Psoas muscle (tissue), 8 donors: ENCODE measurements at places on chromosomes 12 and 14. TPM values are rescaled to one million over a fixed set of nuclear protein-coding genes. Genes with fewer than 3 reads are reported as not detected.

DNA sequence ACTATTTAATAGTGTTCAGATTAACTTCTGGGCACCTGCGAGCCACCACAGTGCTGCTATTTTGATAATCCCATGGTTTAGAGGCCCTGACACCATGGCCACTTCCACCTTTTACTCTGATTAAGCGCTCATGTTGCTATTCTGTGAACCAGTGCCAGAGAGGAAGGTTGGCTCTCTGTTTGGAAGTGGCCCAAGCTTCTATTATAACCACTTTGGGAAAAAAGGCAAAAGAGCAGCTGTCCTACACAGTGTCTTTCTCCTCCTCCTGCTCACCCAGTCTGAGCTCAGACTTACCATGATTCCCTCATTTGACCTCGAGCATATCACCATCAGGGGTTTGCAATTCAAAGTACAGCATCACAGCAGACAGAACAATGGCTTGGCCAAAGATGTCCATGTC is 23.3 kb downstream of the DYRK2 start:
- H3K4me3 ChIP-seq, result no peak overlapping the region
- no peaks in the 10 kb centered on the region for H3K27me3 ChIP-seq
- DNase-seq, result no peak
- no peaks in the 10 kb centered on the region for H3K36me3 ChIP-seq
- H3K4me1 ChIP-seq, result peaks cover 18% of the 10 kb centered on the region

Gene ESPL1
- total RNA-seq, result not detected

DNA sequence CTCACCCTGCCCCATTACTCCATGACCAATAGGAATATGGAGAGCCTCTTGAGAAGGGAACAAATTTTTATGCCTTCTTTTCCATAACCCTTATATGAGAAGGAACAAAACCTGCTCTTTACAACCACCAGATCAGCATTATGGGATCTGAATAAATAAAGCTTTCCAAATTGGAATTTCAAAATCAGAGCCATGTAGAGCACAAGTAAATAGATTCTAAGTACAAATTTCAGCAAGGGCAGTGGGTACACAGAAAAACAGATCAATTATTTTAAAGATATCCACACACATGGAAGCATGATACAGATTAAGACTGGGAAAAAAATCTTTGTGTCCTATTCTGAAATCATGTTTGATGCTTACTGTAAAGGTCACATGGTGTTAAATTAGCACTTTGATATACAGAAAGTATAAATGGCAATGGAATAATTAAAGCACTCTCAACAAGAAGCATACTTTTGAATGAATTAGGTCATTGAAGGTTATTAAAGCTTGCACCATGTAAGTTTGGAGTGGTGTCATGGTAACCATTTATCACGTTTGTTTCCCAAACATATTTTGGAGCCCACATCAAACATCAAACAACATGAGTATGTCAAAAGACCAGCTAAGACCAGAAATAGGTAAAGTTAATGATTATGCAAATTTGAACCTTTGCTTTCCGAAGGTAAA is 75.9 kb upstream of the AVPR1A start:
- DNase-seq, result no peak
- H3K27me3 ChIP-seq, result no peaks in the 10 kb centered on the region
- H3K27ac ChIP-seq, result no peak overlapping the region
- H3K36me3 ChIP-seq, result no peaks in the 10 kb centered on the region
- H3K4me3 ChIP-seq, result no peak overlapping the region

DNA sequence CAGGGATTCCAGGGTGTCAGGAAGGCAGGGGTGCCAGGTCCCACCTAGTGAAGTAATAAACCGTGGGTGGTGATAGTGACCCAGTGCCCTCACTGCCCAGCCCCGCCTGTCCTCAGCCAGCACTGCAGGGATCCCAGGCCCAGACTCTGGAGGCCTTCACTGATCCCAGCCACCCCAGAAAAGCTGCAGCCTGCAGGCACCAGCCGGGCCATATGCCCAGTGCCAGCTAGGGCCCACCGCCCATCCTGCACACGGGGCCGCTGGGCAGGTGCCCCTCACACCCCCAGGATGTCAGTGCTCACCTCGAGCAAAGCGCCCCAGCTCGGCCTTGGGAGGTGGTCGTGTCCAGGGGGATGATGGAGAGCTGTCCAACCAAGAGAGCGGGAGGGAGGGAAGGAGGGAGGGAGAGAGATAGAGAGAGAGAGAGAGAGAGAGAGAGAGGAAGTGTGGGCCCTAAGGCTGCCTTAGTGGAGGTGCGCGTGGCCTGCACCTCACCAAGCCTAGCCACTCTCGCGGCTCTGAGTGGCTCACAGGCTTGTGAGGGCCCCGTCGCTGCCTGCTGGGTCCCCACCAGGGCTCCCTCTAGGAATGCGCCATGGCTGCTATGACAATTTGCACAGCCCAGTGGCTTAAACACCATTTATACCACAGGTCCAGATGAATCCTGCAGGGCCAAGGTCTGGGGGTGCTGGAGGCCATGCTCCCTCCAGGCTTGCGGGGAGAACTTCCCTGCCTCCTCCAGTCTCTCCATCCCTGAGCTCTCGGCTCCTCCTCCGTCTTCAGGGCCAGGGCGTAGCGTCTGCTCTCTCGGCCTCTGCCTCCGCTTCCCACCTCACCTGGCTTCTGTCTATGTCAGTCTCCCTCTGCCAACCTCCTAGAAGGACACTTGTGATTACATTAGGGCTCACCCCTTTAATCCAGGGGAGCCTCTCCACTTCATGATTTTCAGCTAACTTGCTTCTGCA is 401.0 kb downstream of the TMEM121 start:
- no peaks in the 10 kb centered on the region for H3K27me3 ChIP-seq
- H3K36me3 ChIP-seq, result no peaks in the 10 kb centered on the region
- H3K4me1 ChIP-seq, result no peaks in the 10 kb centered on the region
- H3K27ac ChIP-seq, result no peak overlapping the region

GRCh38 chr12:76374386-76375020 is 26.3 kb upstream of the BBS10 start:
- H3K4me1 ChIP-seq, result no peaks in the 10 kb centered on the region
- H3K36me3 ChIP-seq, result peaks cover 3% of the 10 kb centered on the region
- DNase-seq, result no peak
- no peak overlapping the region for H3K4me3 ChIP-seq
- H3K27me3 ChIP-seq, result no peaks in the 10 kb centered on the region
- no peak overlapping the region for H3K27ac ChIP-seq

DNA sequence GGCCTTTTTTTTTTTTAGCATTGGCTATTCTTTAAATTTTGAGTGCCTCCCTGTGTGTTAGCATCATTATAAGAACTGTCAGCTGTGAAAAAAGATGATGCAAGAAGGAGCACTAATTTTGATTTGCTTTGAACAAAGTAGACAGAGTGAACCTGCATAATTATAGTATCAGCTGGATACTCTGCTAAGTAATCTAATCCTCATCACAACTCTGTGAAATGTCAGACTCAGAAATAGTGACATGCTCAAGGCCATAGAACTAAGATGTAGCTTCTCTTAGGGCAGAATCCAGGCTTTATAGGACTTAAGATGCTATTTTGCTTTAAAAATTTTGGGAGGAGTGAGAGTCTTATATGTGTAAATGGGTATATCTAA is 31.9 kb downstream of the FBXO34 start:
- no peaks in the 10 kb centered on the region for H3K27me3 ChIP-seq
- H3K27ac ChIP-seq, result peak overlapping the region; percentile 88
- peak overlapping the region; percentile 26 for H3K4me3 ChIP-seq
- DNase-seq, result no peak
- peaks cover 6% of the 10 kb centered on the region for H3K36me3 ChIP-seq

DNA sequence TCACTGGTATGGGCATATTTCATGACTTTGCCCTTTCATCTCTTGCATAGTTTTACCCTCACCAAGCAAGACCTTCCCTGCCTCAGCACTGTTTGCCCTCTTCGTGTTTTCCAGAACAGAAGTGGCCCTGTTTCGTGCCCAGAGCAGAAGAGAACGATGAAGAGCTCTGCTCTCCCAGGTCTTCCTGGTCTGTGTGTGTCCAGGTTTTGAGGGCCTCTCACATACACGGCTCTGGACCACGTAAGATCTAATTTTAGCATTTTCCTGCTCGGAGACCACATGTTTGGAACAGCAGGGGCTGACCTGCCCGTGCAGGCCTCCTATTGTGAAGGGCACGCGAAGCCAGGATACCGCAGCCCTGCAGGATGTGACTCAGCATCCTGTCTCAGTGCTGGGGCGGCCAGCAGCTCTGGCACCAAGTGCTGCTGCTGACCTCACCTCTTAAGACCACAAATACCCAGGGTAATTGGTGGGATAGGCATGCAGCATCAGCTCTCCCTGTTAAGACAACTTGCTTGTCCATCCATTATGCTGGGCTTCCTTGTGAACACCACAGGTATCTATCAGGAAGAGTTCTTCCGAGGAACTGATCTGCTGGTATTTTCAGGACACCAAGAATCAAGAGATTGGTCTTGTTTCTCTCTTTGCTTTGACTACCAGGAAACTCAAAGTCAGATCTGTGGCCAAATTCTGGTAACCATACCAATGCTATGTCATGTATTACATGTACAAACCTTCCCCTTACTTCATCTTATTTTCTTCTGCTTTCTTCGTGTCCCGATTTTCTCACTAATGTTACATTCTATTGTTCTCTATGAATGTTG is 19.0 kb downstream of the SSH1 start:
- peaks cover 36% of the 10 kb centered on the region for H3K36me3 ChIP-seq
- H3K4me3 ChIP-seq, result peak overlapping the region; percentile 24
- H3K27me3 ChIP-seq, result no peaks in the 10 kb centered on the region
- peak; percentile 95 for DNase-seq

DNA sequence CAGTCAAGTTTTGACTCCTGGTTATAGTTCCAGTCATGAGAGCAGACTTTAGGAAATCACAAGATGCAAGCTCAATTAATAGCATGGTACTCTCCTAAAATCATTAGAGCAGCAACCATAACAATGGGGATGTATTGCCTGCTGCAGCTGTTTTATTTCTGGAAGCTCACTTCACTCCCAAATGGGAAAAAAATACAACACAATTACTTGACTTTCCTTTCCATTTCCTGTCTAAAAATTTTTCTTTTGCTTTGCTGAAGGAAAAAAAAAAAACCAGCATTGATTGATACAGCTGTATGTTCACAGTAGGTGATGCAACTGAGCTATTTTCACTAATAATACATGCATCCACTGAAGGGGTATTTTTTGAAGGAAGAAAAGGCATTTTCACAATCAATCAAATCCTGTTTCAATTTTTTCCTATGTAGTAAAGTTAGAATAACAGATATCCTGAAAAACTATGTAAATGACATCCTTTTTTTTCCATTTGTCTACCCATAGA is 143.9 kb upstream of the NOVA1 start:
- H3K36me3 ChIP-seq, result no peaks in the 10 kb centered on the region
- no peak for DNase-seq
- H3K4me1 ChIP-seq, result no peaks in the 10 kb centered on the region
- no peaks in the 10 kb centered on the region for H3K27me3 ChIP-seq
- no peak overlapping the region for H3K4me3 ChIP-seq
- no peak overlapping the region for H3K27ac ChIP-seq
